ENCODE measurements at places on chromosomes 7 and 10.

DNA sequence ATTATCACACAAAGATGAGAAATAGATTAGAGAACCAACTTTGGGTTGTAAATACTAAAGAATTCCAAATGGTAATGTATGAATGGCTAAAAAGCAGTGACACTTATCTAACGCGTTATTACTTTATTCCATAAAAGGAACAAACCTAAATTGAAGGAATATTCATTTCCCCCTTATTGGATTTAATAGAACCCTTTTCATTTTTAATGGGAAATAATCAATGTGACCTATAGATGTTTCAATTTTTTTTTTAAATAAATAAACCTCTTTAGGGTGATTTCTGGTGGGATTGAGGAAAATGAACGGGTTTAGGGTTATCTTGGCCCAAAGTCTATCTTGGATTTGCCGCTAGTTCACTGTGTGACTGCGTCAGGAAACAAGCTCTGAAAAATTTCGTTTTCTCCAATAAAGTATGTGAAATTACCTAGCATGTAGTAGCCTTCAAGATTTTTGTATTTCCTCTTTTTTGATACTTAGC lies 1.9 kb upstream of the ACBD5 start:
- DNase-seq: no peak

GRCh38 chr7:100532165-100533022 lies 6.6 kb upstream of the AGFG2 start:
- DNase-seq: no peak

- DNase-seq: no peak
Observed at GRCh38 chr7:47074702-47075153, 507.2 kb downstream of the TNS3 start.

DNA sequence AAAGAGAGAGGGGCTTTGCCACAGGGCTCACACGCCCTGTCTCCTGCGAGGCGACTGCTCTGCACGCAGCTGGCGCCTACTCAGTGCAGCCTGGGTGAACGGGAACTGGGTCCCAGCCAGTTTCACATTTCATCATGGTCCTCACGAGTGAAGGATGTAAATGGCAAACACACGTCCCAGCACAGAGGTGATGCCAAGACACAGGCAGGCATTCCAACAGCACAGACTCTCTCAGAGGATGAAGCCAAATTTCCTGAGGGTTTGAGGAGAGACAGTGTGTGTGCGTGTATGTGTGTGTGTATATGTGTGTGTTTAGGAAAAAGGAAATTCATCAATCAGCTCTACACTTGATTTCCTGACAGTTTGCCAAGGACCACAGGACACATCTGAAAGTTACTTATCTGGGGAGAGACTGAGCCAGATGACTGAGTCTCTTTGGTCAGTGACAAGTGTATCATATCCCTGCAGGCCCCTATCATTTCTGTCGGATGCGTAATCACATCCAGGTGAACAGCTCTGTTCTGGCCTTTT lies 53.9 kb downstream of the CHST15 start:
- no peak for DNase-seq

- DNase-seq: peak; percentile 63
Observed at GRCh38 chr7:47461161-47461560, 120.8 kb downstream of the TNS3 start.
